HFFc6 (cell line): ENCODE measurements at places on chromosomes 12 and 14. TPM values are rescaled to one million over a fixed set of nuclear protein-coding genes. Genes with fewer than 3 reads are reported as not detected.

The ASIC1 gene
- total RNA-seq, result 1.2 to 1.7 TPM (median 1.3 TPM) in 3 replicates

- peaks cover 2% of the 10 kb centered on the region; the same call in 1 of the 2 replicates for H3K27me3 ChIP-seq
- DNase-seq, result no peak
- H3K4me1 ChIP-seq, result peaks cover 2% of the 10 kb centered on the region
- peak overlapping the region; percentile 37; the same call in 1 of the 2 replicates for H3K4me3 ChIP-seq
- no peaks in the 10 kb centered on the region for H3K36me3 ChIP-seq
Measured at GRCh38 chr12:19783547-19784444, 344.5 kb downstream of the AEBP2 start.

- no peak overlapping the region for H3K27ac ChIP-seq
- H3K4me3 ChIP-seq, result peak overlapping the region; percentile 55; the same call in 1 of the 2 replicates
- DNase-seq, result no peak
- H3K27me3 ChIP-seq, result peaks cover 11% of the 10 kb centered on the region; the same call in 1 of the 2 replicates
- H3K4me1 ChIP-seq, result peaks cover 13% of the 10 kb centered on the region
Measured at GRCh38 chr14:105083926-105084685, 18.9 kb upstream of the GPR132 start.

DNA sequence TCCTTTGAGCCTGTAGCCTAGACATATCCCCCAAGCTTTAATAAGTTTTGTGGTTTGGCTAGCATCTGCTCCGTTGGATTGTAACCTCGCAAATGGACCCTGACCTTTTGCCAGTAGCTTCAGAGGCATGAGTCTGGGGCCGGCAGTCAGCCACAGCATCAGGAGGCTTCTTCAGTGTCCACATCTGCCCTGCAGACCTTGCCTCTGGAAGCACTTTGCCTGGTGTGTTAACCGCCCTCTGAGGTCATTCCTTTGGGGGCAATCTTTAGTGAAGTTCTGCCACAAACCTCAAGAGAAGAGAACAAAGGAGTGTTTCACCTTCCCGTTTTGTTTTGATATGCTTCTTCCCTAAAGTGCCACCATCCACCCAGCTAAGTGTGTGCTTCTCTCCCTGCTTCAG, 71.4 kb downstream of the GNS start:
- H3K27me3 ChIP-seq, result no peaks in the 10 kb centered on the region
- no peak overlapping the region for H3K4me3 ChIP-seq
- H3K27ac ChIP-seq, result no peak overlapping the region; the same call in 1 of the 2 replicates

The TMEM132C gene
- not detected in 3 replicates for total RNA-seq
